ENCODE measurements at places on chromosomes 2 and 18.

- DNase-seq = no peak
Measured at GRCh38 chr2:70823249-70823648, 2.9 kb upstream of the CLEC4F start.

- no peak for DNase-seq
Measured at GRCh38 chr2:86031151-86031550, 74.5 kb downstream of the POLR1A start.

DNA sequence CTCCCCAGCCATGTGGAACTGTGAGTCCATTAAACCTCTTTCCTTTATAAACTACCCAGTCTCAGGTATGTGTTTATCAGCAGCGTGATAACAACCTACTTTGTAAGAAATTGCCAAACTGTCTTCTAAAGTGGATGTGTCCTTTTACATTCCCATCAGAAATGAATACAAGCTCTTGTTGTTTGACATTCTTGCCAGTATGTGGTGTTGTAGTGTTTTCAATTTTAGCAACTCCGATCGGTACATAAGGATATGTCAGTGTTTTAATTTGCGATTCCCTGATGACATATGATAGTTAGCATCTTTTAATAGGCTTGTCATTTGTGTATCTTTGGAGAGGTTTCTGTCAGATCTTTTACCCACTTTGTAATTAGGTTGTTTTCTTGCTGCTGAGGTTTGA, 1156.3 kb upstream of the CRIM1 start:
- no peak for DNase-seq

GRCh38 chr2:203849010-203849409, 18.6 kb upstream of the CTLA4 start:
- no peak for DNase-seq

DNA sequence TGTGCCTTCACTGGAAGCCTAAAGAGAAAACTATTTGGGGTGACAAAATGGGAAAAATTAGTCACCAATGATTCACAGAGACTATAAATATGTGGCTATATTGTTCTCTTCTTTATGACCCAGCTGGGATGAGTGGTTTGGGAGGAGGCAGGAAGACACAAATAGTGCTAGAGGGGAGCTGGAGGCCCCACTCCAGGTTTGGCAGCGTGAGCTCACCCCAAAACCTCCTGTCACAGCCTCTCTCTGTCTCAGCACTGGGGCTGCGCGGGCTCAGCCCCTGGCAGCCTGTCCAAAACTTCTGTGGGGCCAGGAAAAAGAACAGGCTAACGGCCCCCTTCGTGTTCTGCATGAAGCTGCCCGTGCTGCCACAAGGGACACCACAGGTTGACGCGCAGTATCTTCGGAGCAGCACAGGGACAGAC, 73.2 kb upstream of the LCLAT1 start:
- DNase-seq = peak; percentile 92

DNA sequence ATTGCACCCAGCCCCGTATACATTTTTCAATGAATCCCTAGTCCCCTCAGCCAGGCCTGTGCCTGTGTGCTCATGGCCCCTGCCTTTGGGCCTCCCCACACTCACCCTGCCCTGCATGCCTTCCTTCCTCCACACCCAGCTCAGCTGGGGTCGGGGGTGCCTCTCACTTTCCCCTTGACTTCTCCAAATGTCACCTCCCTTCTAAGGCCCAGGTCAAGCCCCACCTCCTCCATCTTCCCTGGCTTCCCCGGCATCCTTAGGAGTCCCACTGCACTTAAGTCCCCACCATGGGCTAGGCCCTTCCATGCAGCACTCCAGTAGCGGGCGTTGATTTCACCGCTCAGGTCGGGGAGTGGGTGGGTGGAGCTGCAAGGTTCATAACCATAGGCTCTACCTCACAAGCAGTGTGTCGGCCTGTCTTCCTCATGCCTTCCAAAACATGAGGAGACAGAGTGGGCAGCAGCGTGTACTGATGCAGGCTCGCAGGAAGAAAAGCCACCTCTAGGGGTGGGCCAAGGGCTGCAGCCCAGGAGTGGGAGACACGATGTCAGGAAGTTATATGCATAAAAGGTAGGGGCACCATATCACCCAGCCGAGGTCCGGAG, 47.7 kb downstream of the DNMT3A start:
- no peak for DNase-seq

GRCh38 chr2:228261546-228261945, 80.1 kb upstream of the SPHKAP start:
- no peak for DNase-seq

All from HS-5 (cell line).